ENCODE measurements at places on chromosomes 3 and 15. TPM values are rescaled to one million over a fixed set of nuclear protein-coding genes. Genes with fewer than 3 reads are reported as not detected.

EFHB gene
- total RNA-seq: 0.82 TPM

ARPP21 gene
- 1.5 TPM for total RNA-seq

GXYLT2 gene
- 6.8 TPM for total RNA-seq

PSMD2 gene
- total RNA-seq: 246 TPM

FAM3D gene
- 1.7 TPM for total RNA-seq

CLRN1 gene
- not detected for total RNA-seq

DNA sequence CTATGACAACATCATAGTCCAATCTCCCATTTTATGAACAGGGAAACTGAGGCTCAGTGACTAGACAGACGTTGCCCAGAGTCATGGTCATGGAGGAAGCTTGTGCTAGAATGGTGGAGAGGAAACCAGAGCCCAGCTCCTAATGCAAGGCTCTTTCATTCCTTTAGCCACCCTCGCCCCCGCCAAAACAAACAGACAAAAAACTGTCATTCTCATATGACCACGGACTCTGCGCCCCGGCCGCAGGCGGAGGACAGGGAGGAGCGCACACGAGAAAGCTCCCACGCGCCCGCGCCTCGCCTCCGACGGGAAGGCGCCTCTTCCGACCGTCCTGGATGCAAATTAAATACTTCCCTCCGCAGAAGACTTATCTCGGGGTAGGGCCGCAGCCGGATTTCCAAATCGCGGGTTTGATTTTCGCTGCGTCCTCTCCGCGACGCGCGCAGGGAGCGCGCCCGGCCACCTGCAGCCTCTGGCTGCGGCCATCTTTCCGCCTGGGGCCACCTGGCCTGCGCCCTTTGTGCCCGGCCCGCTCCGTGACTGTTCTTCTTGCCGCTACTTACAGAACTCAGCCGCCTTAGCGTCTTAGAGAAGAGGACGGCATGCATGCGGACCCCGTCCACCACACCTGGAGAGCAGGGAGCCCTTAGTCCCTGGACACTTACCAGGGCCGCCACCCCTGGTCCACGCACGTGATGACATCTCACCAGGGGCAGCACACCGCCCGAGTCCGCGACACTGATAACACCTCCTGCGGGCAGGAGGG lies 670 bp upstream of the ATP13A3 start:
- H3K36me3 ChIP-seq: no peaks in the 10 kb centered on the region
- H3K27ac ChIP-seq: peak overlapping the region; percentile 83
- no peaks in the 10 kb centered on the region for H3K27me3 ChIP-seq
- peak overlapping the region; percentile 78 for H3K4me3 ChIP-seq
- H3K4me1 ChIP-seq: no peaks in the 10 kb centered on the region

DNA sequence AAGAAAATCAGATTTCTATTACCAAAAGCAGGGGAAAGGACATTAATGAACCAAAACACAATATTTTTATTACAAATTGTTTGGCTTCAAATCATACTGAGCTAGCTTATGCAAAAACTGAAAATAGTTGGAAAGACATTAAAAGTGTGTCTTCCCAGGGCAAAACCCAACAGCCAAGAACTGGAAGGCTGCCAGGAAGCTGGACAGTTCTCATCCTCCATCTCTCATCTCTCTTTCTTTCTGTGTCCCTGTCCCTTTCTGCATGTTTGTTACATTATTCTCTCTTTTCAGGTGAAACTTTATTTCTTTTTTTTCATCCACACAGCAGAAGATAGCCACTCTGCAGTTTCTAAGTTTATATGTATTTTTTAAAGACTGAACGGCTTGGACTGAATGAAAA lies 41.1 kb upstream of the SNTN start:
- H3K27ac ChIP-seq: no peak overlapping the region
- H3K27me3 ChIP-seq: no peaks in the 10 kb centered on the region
- H3K4me1 ChIP-seq: no peaks in the 10 kb centered on the region
- DNase-seq: no peak
- H3K36me3 ChIP-seq: no peaks in the 10 kb centered on the region
- no peak overlapping the region for H3K4me3 ChIP-seq

DNA sequence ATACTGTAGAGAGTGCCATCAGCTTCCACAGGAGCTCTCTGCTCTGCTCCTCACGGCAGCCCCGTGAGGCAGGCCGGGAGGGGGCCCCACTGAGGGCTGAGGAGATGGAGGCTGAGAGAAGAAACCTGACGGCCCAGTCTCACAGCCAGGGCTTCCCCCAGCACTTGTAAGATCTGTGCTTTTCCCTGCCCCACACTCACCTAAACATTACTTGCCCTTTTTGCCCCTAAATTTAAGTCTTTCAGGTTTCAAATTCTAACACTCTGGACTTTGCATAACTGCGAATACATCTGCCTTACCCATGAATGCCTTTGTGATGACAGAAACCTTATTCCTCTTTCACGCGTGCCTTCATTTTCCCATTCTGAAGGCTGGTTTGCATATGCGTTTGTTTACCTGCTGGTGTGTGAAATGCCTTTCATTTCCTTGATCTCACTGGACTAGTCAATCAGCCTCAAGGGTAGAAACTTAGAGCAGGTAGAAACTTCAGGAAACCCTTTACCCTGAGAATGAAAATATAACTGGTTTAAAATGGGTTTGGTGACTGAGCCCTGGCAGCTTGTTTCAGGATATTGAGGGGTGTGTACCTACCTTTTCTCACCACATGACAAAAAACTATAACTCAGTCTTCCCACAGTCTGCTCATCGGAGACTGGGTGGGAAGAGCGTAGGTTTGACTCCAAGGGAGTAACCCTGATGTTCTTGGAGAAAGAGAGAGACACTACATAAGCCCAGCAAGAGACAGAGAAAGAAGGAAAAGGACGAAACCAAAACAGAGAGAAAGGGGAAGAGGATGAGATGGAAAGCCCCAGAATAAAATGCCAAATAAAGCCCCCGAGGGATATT lies 20.1 kb downstream of the SLC12A8 start:
- DNase-seq: no peak
- no peaks in the 10 kb centered on the region for H3K4me1 ChIP-seq
- H3K4me3 ChIP-seq: no peak overlapping the region
- H3K27ac ChIP-seq: no peak overlapping the region

DNA sequence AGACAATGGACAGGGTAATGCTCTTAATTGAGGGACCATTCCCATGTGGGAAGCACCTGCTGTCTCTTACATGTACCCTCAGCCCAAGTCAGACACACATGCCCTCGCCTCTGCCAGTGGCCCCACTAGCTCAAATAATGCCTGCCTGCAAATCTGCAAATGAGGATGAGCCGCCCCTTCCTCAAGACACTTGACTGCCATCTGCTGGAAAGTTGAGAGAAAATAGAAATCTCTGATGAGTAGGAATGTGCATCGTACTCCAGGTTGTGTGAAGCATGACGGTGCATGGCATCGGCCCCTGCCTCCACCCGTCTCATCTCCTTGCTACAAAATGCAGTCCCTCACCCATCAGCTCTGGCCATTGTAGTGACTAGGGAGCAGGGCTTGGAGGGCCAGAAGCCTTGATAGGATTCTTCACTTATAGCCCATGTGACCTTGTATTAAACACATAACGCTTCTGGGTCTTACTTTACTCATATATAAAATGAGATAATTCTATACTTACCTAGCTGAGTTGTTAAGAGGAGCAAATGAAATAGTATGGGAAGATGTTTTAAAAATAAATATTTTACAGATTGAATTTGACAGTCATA lies 6.3 kb upstream of the SCN5A start:
- H3K4me3 ChIP-seq: no peak overlapping the region
- H3K4me1 ChIP-seq: no peaks in the 10 kb centered on the region
- H3K36me3 ChIP-seq: no peaks in the 10 kb centered on the region

- H3K27ac ChIP-seq: no peak overlapping the region
- H3K4me1 ChIP-seq: no peaks in the 10 kb centered on the region
- H3K4me3 ChIP-seq: no peak overlapping the region
- H3K27me3 ChIP-seq: no peaks in the 10 kb centered on the region
- H3K36me3 ChIP-seq: no peaks in the 10 kb centered on the region
Observed at GRCh38 chr3:45355351-45355750, 33.0 kb upstream of the LARS2 start.

DNA sequence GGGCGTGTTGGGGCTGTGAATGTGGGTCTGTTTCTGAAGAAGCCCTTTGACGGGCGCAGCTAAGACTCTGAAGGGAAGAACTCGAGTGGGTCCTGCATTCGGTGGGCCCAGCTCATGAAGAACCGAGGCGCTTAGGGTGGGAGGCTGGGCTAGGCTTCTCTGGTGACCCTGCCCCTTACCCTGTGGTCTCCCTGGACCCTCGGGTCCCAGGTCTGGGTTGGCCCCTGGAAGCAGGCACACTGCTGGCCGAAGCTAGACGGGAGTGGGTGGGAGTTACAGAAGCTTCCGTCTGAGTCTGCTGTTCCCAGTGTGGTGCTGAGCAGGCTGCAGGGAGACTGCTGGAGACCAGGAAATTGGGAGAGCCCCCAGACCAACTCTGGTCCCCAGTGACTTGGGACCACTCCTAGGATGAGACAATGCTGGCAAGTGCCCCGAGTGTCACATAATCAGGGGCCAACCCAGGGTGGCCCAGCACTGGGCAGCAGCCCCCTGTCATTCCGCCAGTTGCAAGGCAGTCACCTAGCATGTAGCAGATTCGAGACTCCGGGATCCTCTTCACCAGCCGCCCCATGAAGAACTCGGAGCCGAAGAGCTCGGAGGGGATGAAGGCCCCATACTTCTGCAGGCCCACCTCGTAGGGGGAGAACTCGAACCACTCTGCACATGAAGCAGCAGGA lies 16.7 kb upstream of the EHD4 start:
- H3K4me1 ChIP-seq: no peaks in the 10 kb centered on the region
- H3K27ac ChIP-seq: no peak overlapping the region
- no peak overlapping the region for H3K4me3 ChIP-seq
- H3K27me3 ChIP-seq: no peaks in the 10 kb centered on the region

- no peaks in the 10 kb centered on the region for H3K4me1 ChIP-seq
- no peak overlapping the region for H3K27ac ChIP-seq
- no peaks in the 10 kb centered on the region for H3K36me3 ChIP-seq
- no peaks in the 10 kb centered on the region for H3K27me3 ChIP-seq
- no peak overlapping the region for H3K4me3 ChIP-seq
- DNase-seq: no peak
Observed at GRCh38 chr3:169748670-169749069, 16.2 kb downstream of the TERC start.

DNA sequence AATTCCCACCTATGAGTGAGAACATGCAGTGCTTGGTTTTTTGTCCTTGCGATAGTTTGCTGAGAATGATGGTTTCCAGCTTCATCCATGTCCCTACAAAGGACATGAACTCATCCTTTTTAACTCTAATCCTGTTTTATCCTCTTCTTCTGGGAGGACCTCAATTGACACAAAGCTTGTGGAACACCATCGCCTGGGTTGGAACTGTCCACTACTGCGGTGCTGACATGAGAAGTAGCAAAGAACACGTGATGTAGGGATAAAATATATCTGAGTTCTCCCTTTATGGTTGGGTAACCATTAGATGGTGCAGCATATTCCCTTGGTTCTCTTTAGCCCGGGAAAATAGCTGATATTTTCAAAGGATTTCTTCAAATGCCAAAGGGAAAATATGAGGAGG lies 105.3 kb upstream of the TOPAZ1 start:
- H3K4me1 ChIP-seq: no peaks in the 10 kb centered on the region
- H3K27me3 ChIP-seq: no peaks in the 10 kb centered on the region
- H3K27ac ChIP-seq: no peak overlapping the region
- no peaks in the 10 kb centered on the region for H3K36me3 ChIP-seq
- DNase-seq: no peak

DNA sequence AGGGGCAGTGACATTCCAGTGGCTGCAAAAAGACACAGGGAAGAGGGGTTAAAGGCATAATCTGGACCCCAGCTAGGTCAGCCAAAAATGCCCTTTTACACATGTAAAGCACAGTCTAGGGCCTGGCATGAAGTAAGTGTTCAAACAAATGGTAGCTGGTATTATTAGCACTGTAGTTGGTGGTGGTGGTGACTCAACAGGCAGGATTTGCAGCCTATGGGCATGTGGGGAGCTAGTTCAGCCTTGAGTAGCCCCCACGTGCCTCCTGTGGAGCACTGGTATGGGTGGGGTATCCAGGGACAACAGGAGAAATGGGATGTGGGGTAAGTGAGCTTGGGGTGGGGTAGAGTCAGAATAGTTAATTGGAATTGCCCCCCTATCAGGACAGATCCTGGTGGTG lies 27.6 kb downstream of the DNASE1L3 start:
- H3K4me1 ChIP-seq: no peaks in the 10 kb centered on the region
- no peaks in the 10 kb centered on the region for H3K36me3 ChIP-seq
- no peak overlapping the region for H3K27ac ChIP-seq
- H3K27me3 ChIP-seq: no peaks in the 10 kb centered on the region

DNA sequence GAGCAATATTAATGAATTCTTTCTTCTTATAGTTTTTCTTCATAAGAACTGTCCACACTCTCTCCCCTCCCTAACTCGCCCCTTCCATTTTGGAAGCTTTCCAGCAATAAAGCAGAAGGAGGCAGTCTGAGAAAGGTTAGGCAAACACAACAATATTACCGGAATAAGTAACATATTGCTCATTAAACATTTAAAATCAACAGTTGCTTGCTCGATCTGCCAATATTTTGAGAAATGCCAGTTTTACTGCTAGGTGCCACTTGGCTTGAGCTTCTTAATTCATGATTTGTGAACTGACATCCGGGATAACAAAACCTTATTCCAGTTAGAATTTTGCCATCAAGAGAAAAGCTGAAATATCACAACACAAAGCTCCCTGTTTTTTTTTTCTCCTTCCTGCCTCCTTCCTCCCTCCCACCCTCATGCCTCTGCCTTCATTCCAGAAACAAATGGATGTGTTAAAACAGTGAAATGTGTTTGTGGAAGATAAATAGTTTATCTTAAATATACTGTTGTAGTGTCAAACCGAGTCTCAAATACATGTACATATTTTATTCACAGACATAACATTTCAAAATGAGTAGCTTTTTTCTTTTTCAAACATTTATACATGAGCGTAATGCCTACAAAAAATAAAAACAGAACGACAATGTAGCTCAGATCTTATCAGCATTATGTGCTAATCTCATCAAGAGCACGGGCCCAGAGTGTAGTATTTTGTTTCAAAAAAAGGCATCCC lies 253.7 kb downstream of the GAP43 start:
- H3K4me3 ChIP-seq: no peak overlapping the region
- H3K27ac ChIP-seq: no peak overlapping the region
- no peaks in the 10 kb centered on the region for H3K36me3 ChIP-seq
- no peak for DNase-seq

DNA sequence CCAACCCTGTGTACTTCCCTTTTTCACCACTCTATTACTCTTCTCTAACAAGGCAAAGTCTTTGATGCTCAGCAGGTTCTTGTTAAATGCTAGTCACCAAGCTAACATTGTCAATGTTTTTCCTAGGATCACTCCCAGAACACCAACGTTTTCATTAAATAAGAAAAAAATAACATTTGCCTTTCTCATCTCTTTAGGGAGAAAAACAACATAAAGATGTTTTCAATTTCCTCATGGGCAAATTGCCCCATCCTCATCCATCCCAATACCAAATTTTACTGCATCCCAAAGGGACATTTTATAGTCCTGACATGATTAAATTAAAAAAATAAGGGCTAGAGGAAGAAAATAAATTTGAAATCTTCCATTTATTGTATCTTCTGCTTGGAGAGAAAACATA lies 106.5 kb downstream of the SUCNR1 start:
- H3K27me3 ChIP-seq: no peaks in the 10 kb centered on the region
- no peaks in the 10 kb centered on the region for H3K4me1 ChIP-seq
- H3K4me3 ChIP-seq: no peak overlapping the region
- no peak overlapping the region for H3K27ac ChIP-seq
- H3K36me3 ChIP-seq: no peaks in the 10 kb centered on the region
- DNase-seq: no peak

Measured in sigmoid colon (tissue), 7 donors.